ENCODE measurements at places on chromosomes 1 and 21. TPM values are rescaled to one million over a fixed set of nuclear protein-coding genes. Genes with fewer than 3 reads are reported as not detected.

The INKA2 gene
- total RNA-seq: 2.4 TPM

The CHIA gene
- not detected for total RNA-seq

The C8A gene
- total RNA-seq: not detected

The ZNF669 gene
- total RNA-seq: 12.0 TPM

The PLA2G2D gene
- not detected for total RNA-seq

Measured in epithelial cell of umbilical artery (primary cell).